ENCODE measurements at places on chromosomes 2 and 18. TPM values are rescaled to one million over a fixed set of nuclear protein-coding genes. Genes with fewer than 3 reads are reported as not detected.

GRCh38 chr18:55783921-55784320 lies 195.9 kb upstream of the TCF4 start:
- peaks cover 18% of the 10 kb centered on the region for H3K4me1 ChIP-seq
- no peak overlapping the region for H3K27ac ChIP-seq
- no peak overlapping the region for H3K4me3 ChIP-seq

DNA sequence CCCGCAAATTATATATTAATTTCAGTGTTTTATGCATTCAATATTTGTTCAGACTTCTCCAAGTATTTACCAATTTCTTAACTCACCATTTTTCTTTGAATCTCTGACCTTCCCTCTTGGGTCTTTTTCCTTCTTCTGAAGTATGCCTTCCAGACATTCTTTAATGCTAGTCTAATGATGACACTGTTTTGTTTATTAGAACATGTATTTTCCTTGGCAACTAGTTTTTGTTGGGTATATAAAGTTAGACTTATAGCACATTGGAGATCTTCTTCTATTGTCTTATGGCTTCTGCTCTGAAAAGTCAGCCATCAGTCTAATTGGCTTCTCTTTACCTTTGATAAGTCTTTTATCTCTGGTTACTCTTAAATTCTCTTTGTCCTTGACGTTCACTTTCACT lies 423.2 kb upstream of the NRP2 start:
- no peak for DNase-seq
- no peaks in the 10 kb centered on the region for H3K4me1 ChIP-seq
- no peaks in the 10 kb centered on the region for H3K27me3 ChIP-seq
- H3K4me3 ChIP-seq: no peak overlapping the region

Gene CTNNA2
- total RNA-seq: not detected

Gene DNAH7
- total RNA-seq: 0.95 TPM

DNA sequence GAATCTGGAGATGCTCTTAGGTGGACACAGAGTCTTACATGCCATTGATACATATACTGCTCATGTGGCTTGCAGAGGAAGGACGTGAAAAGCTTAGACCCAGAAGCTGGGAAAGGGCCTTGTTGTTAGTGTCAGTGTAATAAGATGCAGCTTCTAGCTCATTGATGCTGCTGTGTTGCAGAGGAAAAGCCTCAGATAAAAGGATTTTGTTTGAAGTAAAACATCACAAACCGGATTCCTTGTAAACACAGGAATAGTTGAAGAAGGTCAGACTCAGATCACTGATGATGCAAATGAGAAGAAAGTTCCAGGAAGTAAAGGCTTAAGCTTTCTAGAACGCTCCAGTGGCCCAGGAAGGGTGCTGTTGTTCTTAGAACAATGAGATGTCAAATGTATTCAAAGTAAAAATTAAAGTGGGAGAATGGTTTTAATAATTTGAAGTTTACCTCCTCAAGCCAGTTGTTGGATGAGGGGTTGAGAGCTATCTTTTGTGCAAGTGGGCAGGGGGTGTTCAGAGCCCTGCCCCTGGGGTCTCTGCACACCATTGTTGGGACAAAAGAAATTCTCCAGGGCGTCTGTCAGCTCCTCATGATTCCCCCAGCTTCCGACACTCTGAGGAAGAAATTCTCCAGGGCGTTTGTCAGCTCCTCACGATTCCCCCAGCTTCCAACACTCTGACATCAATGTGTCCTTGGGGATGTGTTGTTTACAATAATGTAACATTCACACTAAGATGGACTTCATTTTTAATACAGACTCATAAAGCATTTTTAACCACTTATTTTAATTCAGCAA lies 61.3 kb upstream of the CHMP1B start:
- H3K4me3 ChIP-seq: no peak overlapping the region
- no peaks in the 10 kb centered on the region for H3K4me1 ChIP-seq
- no peaks in the 10 kb centered on the region for H3K27me3 ChIP-seq
- no peaks in the 10 kb centered on the region for H3K36me3 ChIP-seq

DNA sequence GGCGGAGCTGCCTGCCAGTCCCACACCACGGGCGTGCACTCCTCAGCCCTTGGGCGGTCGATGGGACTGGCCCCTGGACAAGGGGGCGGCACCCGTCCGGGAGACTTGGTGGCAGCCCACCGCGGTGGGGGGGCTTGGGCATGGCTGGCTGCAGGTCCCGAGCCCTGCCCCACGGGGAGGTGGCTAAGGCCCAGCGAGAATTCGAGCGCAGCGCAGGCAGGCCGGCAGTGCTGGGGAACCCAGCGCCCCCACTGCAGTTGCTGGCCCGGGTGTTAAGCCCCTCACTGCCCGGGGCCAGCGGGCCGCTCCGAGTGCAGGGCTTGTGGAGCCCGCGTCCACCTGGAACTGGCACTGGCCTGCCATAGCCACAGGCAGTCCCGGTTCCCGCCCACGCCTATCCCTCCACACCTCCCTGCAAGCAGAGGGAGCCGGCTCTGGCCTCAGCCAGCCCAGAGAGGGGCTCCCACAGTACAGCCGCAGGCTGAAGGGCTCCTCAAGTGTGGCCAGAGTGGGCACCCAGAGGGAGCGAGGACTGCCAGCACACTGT lies 742.9 kb upstream of the DDX18 start:
- no peak overlapping the region for H3K4me3 ChIP-seq
- H3K27ac ChIP-seq: no peak overlapping the region
- no peaks in the 10 kb centered on the region for H3K36me3 ChIP-seq

Gene ACMSD
- total RNA-seq: not detected

- H3K27ac ChIP-seq: no peak overlapping the region
- no peaks in the 10 kb centered on the region for H3K36me3 ChIP-seq
- peak; percentile 60 for DNase-seq
- no peaks in the 10 kb centered on the region for H3K4me1 ChIP-seq
- no peaks in the 10 kb centered on the region for H3K27me3 ChIP-seq
- no peak overlapping the region for H3K4me3 ChIP-seq
Observed at GRCh38 chr2:220847589-220847988, 724.5 kb downstream of the EPHA4 start.

GRCh38 chr2:73451263-73451972 lies 65.8 kb downstream of the ALMS1 start:
- H3K36me3 ChIP-seq: peaks cover 12% of the 10 kb centered on the region
- H3K27me3 ChIP-seq: no peaks in the 10 kb centered on the region
- H3K4me3 ChIP-seq: no peak overlapping the region
- no peaks in the 10 kb centered on the region for H3K4me1 ChIP-seq
- no peak overlapping the region for H3K27ac ChIP-seq

DNA sequence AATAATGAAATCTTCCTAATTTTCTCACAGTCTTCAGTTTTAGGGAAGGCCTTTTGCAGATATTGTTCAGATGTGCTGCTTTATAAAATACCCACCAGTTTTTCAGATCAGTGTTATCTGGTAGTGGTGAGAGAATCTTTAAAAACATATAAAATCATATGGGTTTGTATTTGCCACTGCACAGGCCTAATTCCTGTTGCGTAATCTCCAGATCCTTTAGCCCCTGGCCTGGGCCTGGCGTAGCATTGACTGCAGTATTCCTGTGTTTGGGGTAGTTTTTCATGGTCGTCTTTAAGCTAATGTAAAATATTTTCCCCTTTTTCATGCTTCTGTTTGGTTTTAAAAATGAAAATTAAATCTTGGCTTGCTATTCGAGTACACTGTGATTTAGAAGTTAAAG lies 43.2 kb downstream of the TSHZ1 start:
- H3K36me3 ChIP-seq: no peaks in the 10 kb centered on the region
- no peaks in the 10 kb centered on the region for H3K4me1 ChIP-seq
- no peak overlapping the region for H3K4me3 ChIP-seq

GRCh38 chr18:51712821-51713220 lies 515.3 kb upstream of the MEX3C start:
- H3K27me3 ChIP-seq: no peaks in the 10 kb centered on the region
- H3K4me1 ChIP-seq: peaks cover 9% of the 10 kb centered on the region
- no peaks in the 10 kb centered on the region for H3K36me3 ChIP-seq
- H3K4me3 ChIP-seq: no peak overlapping the region

DNA sequence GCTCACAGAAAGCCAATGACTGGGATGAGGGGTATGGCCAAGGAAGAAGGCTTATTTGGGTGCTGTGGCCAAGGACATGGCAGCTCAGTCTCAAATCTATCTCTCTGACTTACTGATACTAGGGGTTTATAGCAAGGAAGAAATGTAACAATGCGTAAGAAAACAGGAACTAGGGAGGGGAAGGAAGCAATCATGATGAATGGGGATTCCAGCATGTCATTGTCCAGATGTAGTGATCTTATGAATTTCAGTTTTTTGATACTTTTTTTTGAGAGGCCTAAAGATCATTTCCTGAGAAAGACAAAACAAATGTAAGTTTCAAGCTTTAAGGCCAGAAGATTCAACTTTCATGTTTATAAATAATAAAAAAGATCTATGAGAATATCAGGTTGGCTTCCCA lies 298.6 kb upstream of the FAM98A start:
- H3K4me3 ChIP-seq: no peak overlapping the region
- H3K4me1 ChIP-seq: no peaks in the 10 kb centered on the region
- H3K27me3 ChIP-seq: no peaks in the 10 kb centered on the region

DNA sequence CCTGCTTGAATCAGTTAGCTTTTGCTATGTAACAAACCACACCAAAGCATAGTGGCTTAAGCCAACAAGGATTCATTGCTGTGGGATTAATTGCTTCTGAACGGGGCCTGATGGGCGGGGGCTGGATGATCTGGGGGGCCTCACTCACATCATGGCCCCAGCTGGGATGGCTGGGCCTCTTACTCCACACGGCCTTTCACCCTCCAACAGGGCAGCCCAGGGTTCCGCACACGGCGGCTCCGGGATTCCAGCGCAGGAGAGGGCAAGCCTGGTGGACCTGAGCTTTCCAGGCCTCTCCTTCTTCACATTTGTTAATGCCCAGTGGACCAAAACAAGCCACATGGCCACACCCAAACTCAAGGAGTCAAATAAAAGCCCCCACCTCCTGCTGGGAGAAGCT lies 86.3 kb upstream of the PHLPP1 start:
- H3K4me3 ChIP-seq: no peak overlapping the region
- no peaks in the 10 kb centered on the region for H3K36me3 ChIP-seq
- DNase-seq: no peak

- H3K4me3 ChIP-seq: no peak overlapping the region
- H3K36me3 ChIP-seq: no peaks in the 10 kb centered on the region
- DNase-seq: no peak
- H3K27ac ChIP-seq: no peak overlapping the region
- H3K4me1 ChIP-seq: peaks cover 15% of the 10 kb centered on the region
Observed at GRCh38 chr2:106547164-106547903, 60.2 kb downstream of the CD8B2 start.

Gene SS18
- 78.5 TPM for total RNA-seq

Gene CYS1
- not detected for total RNA-seq

Gene SCN1A
- 0.83 TPM for total RNA-seq

DNA sequence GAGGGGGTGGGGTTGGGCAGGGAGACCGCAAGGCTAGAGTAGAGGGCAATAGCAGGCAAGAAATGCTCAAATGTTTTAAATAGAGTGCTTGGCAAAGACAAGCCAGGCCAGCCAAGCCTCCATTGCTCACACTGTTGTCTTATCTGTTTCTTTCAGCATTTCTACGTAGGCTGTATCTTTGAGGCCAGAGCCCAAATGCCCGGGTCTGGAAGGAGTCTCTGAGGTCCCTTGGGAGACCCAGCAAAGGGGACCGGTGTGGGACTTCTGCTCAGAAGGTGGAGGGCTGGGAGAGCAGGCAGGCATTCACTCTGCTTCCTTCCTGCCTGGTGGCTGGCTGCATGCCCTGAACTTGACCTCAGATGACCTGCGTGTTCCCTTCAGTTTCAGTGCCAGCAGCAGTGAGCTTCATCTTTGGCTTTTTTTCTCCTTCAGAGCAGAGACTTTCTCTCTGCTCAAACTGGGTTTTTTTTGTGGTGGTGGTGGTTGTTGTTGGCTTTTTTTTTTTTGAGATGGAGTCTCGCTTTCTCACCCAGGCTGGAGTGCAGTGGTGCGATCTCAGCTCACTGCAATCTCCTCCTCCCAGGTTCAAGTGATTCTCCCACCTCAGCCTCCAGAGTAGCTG lies 13.7 kb upstream of the TET3 start:
- no peak overlapping the region for H3K4me3 ChIP-seq
- no peaks in the 10 kb centered on the region for H3K36me3 ChIP-seq
- no peaks in the 10 kb centered on the region for H3K4me1 ChIP-seq
- DNase-seq: no peak

- H3K27ac ChIP-seq: no peak overlapping the region
- H3K4me3 ChIP-seq: no peak overlapping the region
- peak; percentile 51 for DNase-seq
Observed at GRCh38 chr2:165837122-165837521, 43.1 kb upstream of the GALNT3 start.

DNA sequence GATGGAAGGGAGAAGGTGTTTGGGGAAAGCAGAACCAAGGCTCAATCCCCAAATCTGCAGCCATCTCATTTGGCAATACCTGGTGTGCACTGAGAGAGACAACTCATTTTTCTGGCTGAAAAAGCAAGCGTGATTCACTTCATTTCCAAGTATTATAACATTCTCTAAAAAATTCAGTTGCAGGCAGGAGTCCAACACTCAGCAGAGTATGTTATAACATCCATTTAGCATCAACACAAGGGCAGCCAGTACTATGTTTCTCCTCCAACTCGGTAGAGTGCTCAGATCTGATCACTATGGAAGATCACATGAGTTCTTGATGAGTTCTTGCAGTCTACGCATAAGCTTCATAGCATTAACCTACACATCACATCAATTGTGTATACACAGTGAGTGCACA lies 99.4 kb upstream of the PID1 start:
- no peaks in the 10 kb centered on the region for H3K36me3 ChIP-seq
- no peaks in the 10 kb centered on the region for H3K27me3 ChIP-seq
- DNase-seq: no peak
- no peak overlapping the region for H3K4me3 ChIP-seq

- DNase-seq: no peak
- H3K4me1 ChIP-seq: no peaks in the 10 kb centered on the region
- H3K4me3 ChIP-seq: no peak overlapping the region
- no peak overlapping the region for H3K27ac ChIP-seq
Observed at GRCh38 chr2:203835892-203836800, 31.4 kb upstream of the CTLA4 start.

DNA sequence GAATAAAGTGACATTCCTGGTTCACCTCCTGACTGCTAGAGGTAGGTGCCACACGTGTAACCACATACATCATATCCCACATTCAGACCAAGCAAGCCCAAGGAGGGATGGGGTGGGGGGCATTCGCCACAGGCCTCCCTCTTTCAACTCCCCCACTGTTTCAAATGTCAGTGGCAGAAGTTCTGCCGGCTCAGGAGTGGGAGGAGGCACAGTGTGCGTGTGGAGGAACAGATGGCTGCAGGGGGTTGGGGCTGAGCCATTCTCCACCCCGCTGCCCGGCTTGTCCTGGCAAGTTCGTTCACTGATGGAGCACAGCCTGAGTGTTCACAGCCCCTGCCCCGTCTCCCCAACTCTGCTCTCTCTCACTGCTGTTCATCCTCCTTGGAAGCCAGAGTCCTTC lies 75.4 kb upstream of the TANC1 start:
- H3K27ac ChIP-seq: no peak overlapping the region
- DNase-seq: no peak
- no peak overlapping the region for H3K4me3 ChIP-seq
- H3K4me1 ChIP-seq: no peaks in the 10 kb centered on the region
- no peaks in the 10 kb centered on the region for H3K36me3 ChIP-seq
- no peaks in the 10 kb centered on the region for H3K27me3 ChIP-seq

Gene C2orf72
- not detected for total RNA-seq

GRCh38 chr2:128901572-128902391 lies 583.1 kb upstream of the HS6ST1 start:
- no peaks in the 10 kb centered on the region for H3K4me1 ChIP-seq
- no peaks in the 10 kb centered on the region for H3K36me3 ChIP-seq
- no peak overlapping the region for H3K27ac ChIP-seq
- no peak for DNase-seq
- no peak overlapping the region for H3K4me3 ChIP-seq

Measured in A673 (cell line).